Mesothelial cell of epicardium (in vitro differentiated cells): ENCODE measurements at places on chromosomes 13 and 19.

DNA sequence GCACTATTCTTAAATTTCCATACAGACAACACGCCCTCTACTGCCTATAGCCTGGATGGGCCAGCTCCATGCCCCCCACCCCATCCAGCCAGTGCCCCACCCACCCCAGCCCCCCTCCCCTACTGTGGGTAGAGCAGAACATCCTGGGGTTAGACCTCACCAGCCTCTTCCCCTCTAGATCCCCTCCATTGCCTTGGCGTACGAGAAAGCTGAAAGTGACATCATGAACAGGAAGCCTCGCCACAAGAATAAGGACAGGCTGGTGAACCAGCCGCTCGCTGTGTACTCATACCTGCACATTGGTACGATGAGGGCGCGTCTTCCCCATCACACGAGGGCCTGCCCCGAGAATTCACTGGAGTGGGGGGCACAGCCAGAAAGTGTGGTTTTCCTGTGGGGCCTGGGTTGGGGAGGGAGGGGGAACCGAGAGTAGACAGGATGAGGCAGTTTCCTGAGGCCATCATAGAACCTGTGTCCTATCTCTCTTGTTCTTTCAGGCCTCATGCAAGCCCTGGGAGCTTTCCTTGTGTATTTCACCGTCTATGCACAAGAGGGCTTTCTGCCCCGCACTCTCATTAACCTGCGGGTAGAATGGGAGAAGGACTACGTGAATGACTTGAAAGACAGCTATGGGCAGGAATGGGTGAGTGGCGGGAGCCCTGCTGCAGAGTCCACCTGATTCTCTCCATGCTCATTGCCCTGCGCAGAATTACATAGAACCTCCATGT lies 29.1 kb downstream of the ATP12A start:
- no peak for DNase-seq

DNA sequence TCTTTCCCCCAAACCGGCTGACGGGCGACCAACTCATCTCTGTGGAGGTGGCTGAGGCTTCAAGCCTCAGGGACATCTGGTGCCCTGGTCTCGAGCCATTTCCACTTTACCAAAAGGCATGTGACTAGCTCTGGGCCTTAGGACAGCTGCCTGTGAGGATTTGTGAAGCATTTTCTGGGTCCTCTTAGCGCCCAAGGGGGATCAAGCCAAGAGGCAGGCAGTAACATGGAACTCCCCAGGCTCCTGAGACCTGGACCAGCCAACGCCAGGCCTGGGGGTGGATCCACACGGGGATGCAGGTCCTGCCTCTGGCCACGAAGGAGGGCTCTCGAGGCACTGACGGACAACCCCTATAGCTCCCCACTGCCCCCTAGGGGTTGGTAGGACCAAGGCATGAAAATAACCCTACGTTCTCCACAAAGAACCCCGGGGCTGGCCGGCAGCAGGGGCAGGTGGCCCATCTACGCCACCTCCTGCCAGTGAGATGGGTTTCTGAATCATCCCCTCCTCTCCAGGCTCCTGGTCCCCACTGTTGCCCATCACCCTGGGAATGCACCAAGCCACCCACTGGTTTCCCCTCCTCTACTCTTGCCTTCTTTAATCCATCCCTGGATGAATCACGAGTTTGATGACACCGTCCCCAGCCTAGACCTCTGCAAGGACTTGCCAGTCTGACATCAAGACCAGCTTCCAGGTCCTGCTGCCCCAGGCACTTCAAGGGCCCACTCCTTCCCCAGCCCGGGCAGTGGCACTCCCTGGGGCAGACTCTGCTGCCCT lies 7.0 kb upstream of the MYDGF start:
- DNase-seq: no peak

GRCh38 chr19:15062036-15062435 lies 12.8 kb downstream of the CASP14 start:
- no peak for DNase-seq

- DNase-seq: no peak
Measured at GRCh38 chr13:39037410-39037879, 444 bp downstream of the PROSER1 start.

- DNase-seq: no peak
Measured at GRCh38 chr19:803099-803561, 5.9 kb downstream of the PTBP1 start.

GRCh38 chr13:87941226-87941625 lies 270.1 kb downstream of the SLITRK5 start:
- DNase-seq: no peak

DNA sequence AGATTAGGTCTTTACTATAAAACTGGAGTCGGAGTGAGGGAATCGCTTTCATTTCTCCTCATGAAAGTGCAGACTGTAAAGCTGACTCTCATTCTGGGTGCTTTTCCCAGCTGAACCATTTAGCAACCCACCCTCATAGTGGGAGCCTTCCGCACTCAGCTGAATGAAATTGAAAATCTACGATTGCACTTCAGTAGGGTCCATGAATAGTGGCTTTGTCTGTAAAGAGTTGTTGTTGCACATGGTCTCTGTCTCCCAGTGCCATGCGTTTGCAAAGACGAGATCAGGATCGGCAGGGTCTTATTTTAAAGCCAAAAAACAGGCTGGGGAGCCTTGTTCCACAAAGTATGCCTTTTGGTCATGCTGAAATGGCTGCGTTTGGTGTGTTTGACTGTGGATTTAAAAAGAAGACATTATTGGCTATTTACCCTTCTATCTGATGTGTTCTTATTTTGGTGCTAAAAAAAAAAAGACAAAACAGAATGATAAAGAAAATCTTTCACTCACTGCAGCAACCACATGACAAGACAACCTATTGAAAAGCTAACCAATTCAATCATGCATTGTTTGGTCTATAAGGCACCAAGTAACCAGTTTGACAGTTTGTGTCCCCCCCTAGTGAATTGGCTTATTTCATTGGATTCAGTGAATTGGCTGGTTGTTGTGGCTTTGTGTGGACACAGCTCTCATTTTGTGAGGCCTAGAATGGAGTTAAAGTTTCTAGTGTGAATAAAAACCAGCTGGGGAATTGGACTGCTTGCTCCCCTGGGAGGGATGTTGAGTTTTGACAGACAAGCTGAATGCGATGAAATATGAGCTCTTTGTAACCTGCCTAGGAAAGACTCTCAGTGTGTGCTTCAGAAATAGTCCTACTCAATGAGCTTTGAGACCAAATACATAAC lies 65.6 kb downstream of the ARHGAP35 start:
- DNase-seq: no peak

GRCh38 chr13:98490195-98490836 lies 86.6 kb downstream of the STK24 start:
- no peak for DNase-seq

GRCh38 chr19:18321734-18322102 lies 1.2 kb downstream of the LSM4 start:
- no peak for DNase-seq

GRCh38 chr13:73754241-73754640 lies 380.0 kb downstream of the KLF12 start:
- DNase-seq: no peak

DNA sequence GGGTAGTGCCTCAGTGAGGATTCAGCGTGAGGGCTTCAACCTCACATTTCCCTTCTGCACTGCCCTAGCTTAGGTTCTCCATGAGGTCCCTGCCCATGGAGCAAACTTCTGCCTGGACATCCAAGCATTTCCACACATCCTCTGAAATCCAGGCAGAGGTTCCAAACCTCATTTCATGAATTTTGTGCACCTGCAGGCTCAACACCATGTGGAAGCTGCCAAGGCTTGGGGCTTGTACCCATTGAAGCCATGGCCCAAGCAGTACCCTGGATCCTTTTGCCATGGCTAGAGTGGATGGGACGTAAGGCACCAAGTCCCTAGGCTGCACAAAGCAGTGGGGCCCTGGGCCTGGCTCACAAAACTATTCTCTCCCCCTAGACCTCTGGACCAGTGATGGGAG lies 877.1 kb upstream of the KLHL1 start:
- no peak for DNase-seq

GRCh38 chr13:95564091-95564490 lies 11.6 kb downstream of the CLDN10 start:
- no peak for DNase-seq

GRCh38 chr19:5789886-5790558 lies 941 bp downstream of the DUS3L start:
- no peak for DNase-seq

DNA sequence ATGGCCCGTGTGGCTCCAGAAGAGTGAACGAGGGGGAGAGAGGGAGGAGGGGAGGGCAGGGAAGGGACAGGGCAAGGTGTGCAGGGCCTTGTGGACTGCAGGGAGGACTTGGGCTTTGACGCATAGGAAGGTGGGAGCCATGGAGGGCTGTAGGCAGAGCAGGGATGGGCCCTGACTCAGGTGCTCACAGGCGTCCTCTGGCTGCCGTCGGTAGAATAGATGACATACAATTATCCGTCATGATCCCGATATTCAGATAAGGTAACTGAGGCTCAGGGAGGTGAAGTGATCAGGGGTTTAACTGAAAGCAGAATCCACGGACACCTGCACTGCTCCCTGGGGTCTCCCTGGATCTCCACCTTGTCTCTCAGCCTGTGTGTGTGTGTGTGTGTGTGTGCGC lies 3.4 kb downstream of the C3 start:
- DNase-seq: no peak

- no peak for DNase-seq
Measured at GRCh38 chr13:47545201-47546024, 455.7 kb downstream of the SUCLA2 start.

GRCh38 chr13:97904059-97904458 lies 49.4 kb upstream of the IPO5 start:
- no peak for DNase-seq

- DNase-seq: no peak
Measured at GRCh38 chr19:1249990-1250436, 1.6 kb downstream of the MIDN start.
